B cell (primary cell): ENCODE measurements at places on chromosomes 2 and 18. TPM values are rescaled to one million over a fixed set of nuclear protein-coding genes. Genes with fewer than 3 reads are reported as not detected.

The TRIM43 gene
- total RNA-seq, result not detected in 2 replicates

The LCT gene
- total RNA-seq, result 0.07 and 0.10 TPM in 2 replicates

The GPD2 gene
- total RNA-seq, result 18.7 and 26.8 TPM in 2 replicates

The PAIP2B gene
- total RNA-seq, result 10.1 and 10.2 TPM in 2 replicates

The FEV gene
- total RNA-seq, result not detected in 2 replicates

The GPR35 gene
- total RNA-seq, result 1.8 and 2.2 TPM in 2 replicates

The UCN gene
- 2.7 and 3.6 TPM in 2 replicates for total RNA-seq

The POTEF gene
- total RNA-seq, result not detected in 2 replicates

The ADRA2B gene
- 0.27 and 0.36 TPM in 2 replicates for total RNA-seq

The SMCHD1 gene
- total RNA-seq, result 380 and 443 TPM in 2 replicates

The HAAO gene
- 17.6 and 21.0 TPM in 2 replicates for total RNA-seq

The COQ10B gene
- total RNA-seq, result 29.1 and 29.6 TPM in 2 replicates

The EVA1A gene
- not detected in 2 replicates for total RNA-seq

The SERPINB11 gene
- not detected in 2 replicates for total RNA-seq

The OR6B2 gene
- total RNA-seq, result not detected in 2 replicates

The B4GALT6 gene
- total RNA-seq, result 1.7 TPM in 2 replicates

The C2orf80 gene
- total RNA-seq, result not detected in 2 replicates

The GATA6 gene
- not detected in 2 replicates for total RNA-seq

The CD8A gene
- total RNA-seq, result 0.49 and 0.76 TPM in 2 replicates

The SLC25A52 gene
- total RNA-seq, result not detected in 2 replicates

The DOK6 gene
- not detected in 2 replicates for total RNA-seq

The FOXI3 gene
- not detected in 2 replicates for total RNA-seq

The FAM228A gene
- 0.27 TPM in 1 of 2 replicates, not detected in the other for total RNA-seq

The GAL3ST2 gene
- 0.51 TPM in 1 of 2 replicates, not detected in the other for total RNA-seq
